GM23338 (cell line): ENCODE measurements at places on chromosomes 7 and 10. TPM values are rescaled to one million over a fixed set of nuclear protein-coding genes. Genes with fewer than 3 reads are reported as not detected.

DNA sequence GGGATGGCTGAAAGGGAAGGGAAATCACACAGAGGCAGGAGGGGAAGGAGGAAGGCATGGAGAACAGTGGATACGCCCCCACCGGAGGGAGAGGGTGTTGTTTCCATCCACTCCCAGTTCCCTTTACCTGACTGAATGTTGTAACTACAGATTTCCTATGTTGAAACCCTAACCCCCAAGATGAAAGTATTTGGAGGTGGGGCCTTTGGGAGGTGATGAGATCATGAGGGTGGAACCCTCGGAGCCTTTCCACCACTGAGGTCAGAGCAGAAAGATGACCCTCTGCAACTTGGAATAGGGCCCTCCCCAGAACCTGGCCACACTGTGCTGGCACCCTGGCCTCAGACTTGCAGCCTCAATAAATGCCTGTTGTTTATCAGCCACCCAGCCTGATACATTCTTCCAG is 48.6 kb upstream of the CNPY1 start:
- no peaks in the 10 kb centered on the region for H3K36me3 ChIP-seq
- H3K27me3 ChIP-seq: no peaks in the 10 kb centered on the region
- peak; percentile 65 for DNase-seq
- H3K27ac ChIP-seq: no peak overlapping the region
- 0 out of 2 replicates have a peak, but pooled peaks cover 9% of the 10 kb centered on the region for H3K4me1 ChIP-seq
- no peak overlapping the region for H3K4me3 ChIP-seq

DNA sequence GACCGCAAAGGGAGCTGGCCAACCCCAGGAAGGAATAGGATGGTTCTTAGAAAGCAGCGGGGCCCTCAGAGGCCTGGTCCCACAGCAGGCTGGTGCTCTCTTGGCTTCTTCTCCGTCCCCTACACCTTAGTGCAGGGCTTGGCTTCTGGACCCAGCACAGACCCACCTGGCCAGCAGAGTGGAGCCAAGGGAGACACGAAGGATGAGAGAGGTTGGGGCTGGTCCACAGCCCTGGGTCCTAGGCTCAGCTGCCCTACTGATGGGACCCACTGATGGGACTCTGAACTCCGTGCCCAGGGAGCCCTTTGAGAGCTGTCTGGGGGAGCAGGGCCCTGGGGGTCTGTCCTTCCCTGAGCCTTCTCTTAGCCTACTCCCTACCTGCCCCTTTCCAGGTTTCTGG is 6.2 kb upstream of the TLX1 start:
- H3K27ac ChIP-seq: no peak overlapping the region
- DNase-seq: no peak
- no peaks in the 10 kb centered on the region for H3K36me3 ChIP-seq
- H3K4me3 ChIP-seq: no peak overlapping the region
- peaks cover 100% of the 10 kb centered on the region for H3K27me3 ChIP-seq

GRCh38 chr7:76505168-76506080 is 4.9 kb upstream of the UPK3B start:
- DNase-seq: peak; percentile 5
- H3K4me1 ChIP-seq: peaks cover 10% of the 10 kb centered on the region
- H3K4me3 ChIP-seq: no peak overlapping the region
- H3K27me3 ChIP-seq: no peaks in the 10 kb centered on the region
- no peaks in the 10 kb centered on the region for H3K36me3 ChIP-seq

DNA sequence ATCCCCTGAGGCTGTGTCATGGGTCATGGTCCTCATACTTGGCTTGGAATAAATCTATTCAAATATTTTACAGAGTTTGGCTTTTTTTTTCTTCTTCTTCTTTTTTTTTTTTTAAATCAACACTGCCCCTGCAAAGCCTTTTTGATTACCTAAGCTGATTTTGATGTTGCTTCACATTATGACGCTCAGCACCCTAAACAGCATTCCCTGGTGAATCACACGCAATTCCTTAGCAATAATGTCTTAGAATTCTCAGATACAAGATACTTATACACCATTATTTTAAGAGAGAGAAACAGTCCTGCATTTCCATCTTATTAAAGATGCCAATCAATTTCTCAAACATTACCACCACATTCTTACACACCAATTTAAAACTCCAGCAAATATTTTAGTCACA is 323.7 kb upstream of the IGFBP3 start:
- H3K27ac ChIP-seq: no peak overlapping the region
- no peak overlapping the region for H3K4me3 ChIP-seq
- no peak for DNase-seq

- H3K27me3 ChIP-seq: no peaks in the 10 kb centered on the region
- H3K36me3 ChIP-seq: no peaks in the 10 kb centered on the region
- no peak overlapping the region for H3K4me3 ChIP-seq
These were observed 281.2 kb upstream of the KIAA1217 start for GRCh38 chr10:23927576-23928325.

- DNase-seq: no peak
- H3K4me3 ChIP-seq: no peak overlapping the region
- H3K36me3 ChIP-seq: no peaks in the 10 kb centered on the region
These were observed 94.4 kb upstream of the INSIG1 start for GRCh38 chr7:155203059-155203881.

- H3K36me3 ChIP-seq: no peaks in the 10 kb centered on the region
- no peak for DNase-seq
- H3K4me3 ChIP-seq: no peak overlapping the region
- no peak overlapping the region for H3K27ac ChIP-seq
These were observed 315.3 kb downstream of the OTUD1 start for GRCh38 chr10:23754179-23754578.

GRCh38 chr7:33627741-33628140 is 277.6 kb upstream of the BMPER start:
- no peaks in the 10 kb centered on the region for H3K27me3 ChIP-seq
- no peak overlapping the region for H3K27ac ChIP-seq
- no peak for DNase-seq

GRCh38 chr7:129257168-129257567 is 32.3 kb downstream of the AHCYL2 start:
- H3K36me3 ChIP-seq: no peaks in the 10 kb centered on the region
- H3K27ac ChIP-seq: no peak overlapping the region; the same call in 1 of the 2 replicates
- peaks cover 45% of the 10 kb centered on the region for H3K4me1 ChIP-seq
- H3K4me3 ChIP-seq: no peak overlapping the region
- no peak for DNase-seq

DNA sequence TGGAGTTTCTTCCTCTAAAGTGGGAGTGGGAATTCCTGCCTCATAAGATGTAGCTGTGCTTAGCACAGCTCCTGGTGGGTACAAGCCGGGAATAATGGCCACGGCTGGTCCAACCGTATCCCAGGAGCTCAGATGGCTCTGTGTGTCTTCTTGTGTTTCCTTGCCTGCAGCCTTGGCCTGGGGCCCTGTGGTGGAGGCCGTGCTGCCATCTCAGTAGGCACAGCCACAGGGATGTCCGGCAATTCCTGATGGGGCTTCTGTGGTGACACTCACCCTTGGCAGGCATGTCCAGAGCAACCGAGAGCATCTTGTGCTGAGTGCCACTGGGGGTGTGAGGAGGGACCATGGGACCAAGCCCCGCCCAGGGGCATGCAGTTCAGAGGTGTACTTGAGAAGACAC is 50.0 kb upstream of the AQP1 start:
- H3K36me3 ChIP-seq: no peaks in the 10 kb centered on the region
- no peaks in the 10 kb centered on the region for H3K27me3 ChIP-seq
- H3K4me1 ChIP-seq: no peaks in the 10 kb centered on the region
- H3K4me3 ChIP-seq: no peak overlapping the region
- DNase-seq: no peak
- H3K27ac ChIP-seq: no peak overlapping the region

GRCh38 chr7:38932509-38933168 is 23.6 kb upstream of the VPS41 start:
- H3K27me3 ChIP-seq: no peaks in the 10 kb centered on the region
- H3K27ac ChIP-seq: no peak overlapping the region
- DNase-seq: peak; percentile 88
- H3K4me3 ChIP-seq: no peak overlapping the region

DNA sequence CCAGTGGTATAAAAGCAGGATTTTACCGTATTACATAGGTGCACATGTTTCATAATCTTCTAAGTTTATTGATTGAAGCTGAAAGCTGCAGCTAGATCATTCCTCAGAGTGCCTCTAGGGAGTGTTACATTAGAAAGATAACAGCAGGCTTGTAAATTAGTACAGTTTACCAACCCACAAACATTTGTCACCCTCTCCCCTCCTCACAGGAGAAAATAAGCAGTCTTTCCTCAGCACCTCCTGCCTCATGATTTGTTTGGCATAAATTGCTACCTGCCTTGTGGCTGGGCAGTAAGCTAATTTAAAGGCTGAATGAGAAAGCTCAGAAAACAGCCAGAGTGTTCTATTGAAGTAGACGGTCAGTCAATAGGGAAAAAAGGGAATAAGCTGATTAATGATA is 74.2 kb downstream of the NXPH1 start:
- no peak overlapping the region for H3K4me3 ChIP-seq
- no peak overlapping the region for H3K27ac ChIP-seq
- no peak for DNase-seq
- H3K4me1 ChIP-seq: no peaks in the 10 kb centered on the region

- no peak overlapping the region for H3K4me3 ChIP-seq
- H3K27ac ChIP-seq: no peak overlapping the region
- H3K4me1 ChIP-seq: no peaks in the 10 kb centered on the region
- no peaks in the 10 kb centered on the region for H3K27me3 ChIP-seq
- H3K36me3 ChIP-seq: no peaks in the 10 kb centered on the region
These were observed 88.5 kb downstream of the IPMK start for GRCh38 chr10:58179238-58179637.

- H3K27ac ChIP-seq: no peak overlapping the region
- no peaks in the 10 kb centered on the region for H3K36me3 ChIP-seq
- DNase-seq: no peak
- no peak overlapping the region for H3K4me3 ChIP-seq
These were observed 19.2 kb downstream of the ST8SIA6 start for GRCh38 chr10:17435187-17435586.

- H3K36me3 ChIP-seq: no peaks in the 10 kb centered on the region
- H3K27ac ChIP-seq: no peak overlapping the region
- peaks cover 14% of the 10 kb centered on the region; the same call in 1 of the 2 replicates for H3K4me1 ChIP-seq
- DNase-seq: no peak
These were observed 55.3 kb downstream of the PARD3 start for GRCh38 chr10:34759837-34760215.

DNA sequence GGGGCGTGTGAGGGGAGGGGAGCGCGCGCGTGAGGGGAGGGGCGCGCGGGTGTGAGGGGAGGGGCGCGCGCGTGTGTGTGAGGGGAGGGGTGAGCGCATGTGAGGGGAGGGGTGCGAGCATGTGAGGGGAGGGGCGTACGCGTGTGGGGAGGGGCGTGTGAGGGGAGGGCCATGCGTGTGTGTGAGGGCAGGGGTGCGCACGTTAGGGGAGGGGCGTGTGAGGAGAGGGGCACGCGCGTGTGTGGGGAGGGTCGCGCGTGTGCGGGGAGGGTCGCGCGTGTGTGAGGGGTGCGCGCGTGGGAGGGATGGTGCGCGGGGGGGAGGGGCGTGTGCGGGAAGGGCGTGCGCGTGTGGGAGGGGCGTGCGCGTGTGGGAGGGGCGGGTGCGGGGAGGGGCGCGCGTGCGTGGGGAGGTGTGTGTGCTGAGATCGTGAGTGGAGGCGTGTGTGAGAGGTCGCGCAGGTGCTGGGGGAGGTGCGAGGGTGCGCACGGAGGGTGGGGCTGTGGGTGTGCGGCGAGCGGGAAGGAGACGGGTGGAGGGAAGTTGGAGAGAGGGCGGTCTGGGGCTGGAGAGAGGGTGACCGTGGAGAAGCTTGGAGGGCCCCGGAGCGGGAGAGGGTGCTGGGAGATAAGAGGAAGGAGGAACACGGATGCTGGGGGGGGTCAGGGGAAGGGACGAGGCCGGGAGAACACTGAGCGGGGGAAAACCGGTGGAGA is 19.7 kb downstream of the MXI1 start:
- peaks cover 14% of the 10 kb centered on the region for H3K4me1 ChIP-seq
- H3K4me3 ChIP-seq: peak overlapping the region; percentile 74
- peaks cover 19% of the 10 kb centered on the region for H3K27me3 ChIP-seq
- peak; percentile 76 for DNase-seq
- no peaks in the 10 kb centered on the region for H3K36me3 ChIP-seq

- no peak overlapping the region for H3K4me3 ChIP-seq
- H3K27me3 ChIP-seq: no peaks in the 10 kb centered on the region
- H3K4me1 ChIP-seq: peaks cover 7% of the 10 kb centered on the region; the same call in 1 of the 2 replicates
- H3K36me3 ChIP-seq: no peaks in the 10 kb centered on the region
These were observed 20.8 kb upstream of the INSIG1 start for GRCh38 chr7:155276800-155277375.

DNA sequence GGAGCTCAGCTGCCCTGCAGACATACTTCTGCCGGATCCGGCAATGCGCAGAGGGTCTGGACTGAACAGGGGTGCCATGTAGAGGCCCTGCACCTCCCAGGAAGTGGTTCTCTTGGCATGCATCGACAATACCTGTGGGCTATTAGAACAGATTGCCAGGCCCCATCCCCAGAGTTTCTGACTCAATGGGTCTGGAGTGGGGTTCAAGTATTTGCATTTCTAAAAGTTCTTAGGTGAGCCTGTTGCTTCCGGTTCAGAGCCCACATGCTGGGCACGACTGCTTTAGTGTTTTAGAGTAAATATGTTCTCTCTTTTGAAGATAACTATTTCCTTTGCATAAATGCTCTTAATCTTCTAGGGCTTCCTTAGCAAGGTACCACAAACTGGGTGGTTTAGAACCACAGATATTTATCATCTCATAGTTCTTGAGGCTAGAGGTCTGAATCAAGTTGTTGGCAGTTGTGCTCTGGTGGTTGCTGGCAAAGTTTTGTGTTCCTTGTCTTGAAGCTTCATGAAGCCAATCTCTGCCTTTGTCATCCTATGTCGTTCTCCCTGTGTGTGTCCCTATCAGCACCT is 435.5 kb downstream of the TCERG1L start:
- no peak overlapping the region for H3K27ac ChIP-seq
- no peaks in the 10 kb centered on the region for H3K4me1 ChIP-seq
- DNase-seq: no peak

The OR2A1 gene
- total RNA-seq: 0.10 TPM in 1 of 2 replicates, not detected in the other

The ABCB4 gene
- 1.2 and 3.0 TPM in 2 replicates for total RNA-seq

The GBX1 gene
- total RNA-seq: 0.24 and 1.8 TPM in 2 replicates

The ELAPOR2 gene
- 27.1 and 42.9 TPM in 2 replicates for total RNA-seq

The RARRES2 gene
- total RNA-seq: 164 and 169 TPM in 2 replicates

The RBM20 gene
- 0.04 and 0.17 TPM in 2 replicates for total RNA-seq

The UPK3B gene
- 3.0 and 5.2 TPM in 2 replicates for total RNA-seq

The SEPTIN7 gene
- 210 and 214 TPM in 2 replicates for total RNA-seq

The CLRN3 gene
- total RNA-seq: not detected in 2 replicates

The ACTR1A gene
- 96.9 and 101 TPM in 2 replicates for total RNA-seq

The SBDS gene
- total RNA-seq: 14.4 and 20.5 TPM in 2 replicates
